ENCODE measurements at places on chromosomes 2 and 18.

GRCh38 chr2:226256709-226257376 is 542.8 kb downstream of the IRS1 start:
- no peak for DNase-seq

DNA sequence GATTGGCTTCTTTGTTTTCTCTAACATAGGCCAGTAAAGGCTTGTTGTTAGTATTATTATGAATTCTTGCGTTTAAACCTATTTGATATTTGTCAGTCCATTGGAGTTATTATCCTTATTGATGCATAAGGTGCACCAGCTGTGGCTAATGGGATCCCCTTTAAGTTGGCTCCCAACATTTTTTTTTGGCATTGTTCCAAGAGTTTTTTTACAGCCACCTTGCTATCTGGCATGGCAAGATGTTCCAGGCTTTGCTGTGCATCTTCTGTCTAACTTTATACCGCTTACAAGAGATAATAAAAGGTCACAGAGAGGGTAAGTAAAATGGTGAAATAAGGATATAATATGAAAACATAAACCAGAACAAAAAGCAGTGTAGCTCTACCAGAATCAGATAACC is 157.5 kb upstream of the TACR1 start:
- DNase-seq, result peak; percentile 61

- DNase-seq, result no peak
These were observed 338.4 kb downstream of the MBD2 start for GRCh38 chr18:53886058-53886457.

- no peak for DNase-seq
These were observed 61.9 kb upstream of the RIOK3 start for GRCh38 chr18:23391156-23391555.

GRCh38 chr2:45683292-45683691 is 31.8 kb downstream of the PRKCE start:
- no peak for DNase-seq

DNA sequence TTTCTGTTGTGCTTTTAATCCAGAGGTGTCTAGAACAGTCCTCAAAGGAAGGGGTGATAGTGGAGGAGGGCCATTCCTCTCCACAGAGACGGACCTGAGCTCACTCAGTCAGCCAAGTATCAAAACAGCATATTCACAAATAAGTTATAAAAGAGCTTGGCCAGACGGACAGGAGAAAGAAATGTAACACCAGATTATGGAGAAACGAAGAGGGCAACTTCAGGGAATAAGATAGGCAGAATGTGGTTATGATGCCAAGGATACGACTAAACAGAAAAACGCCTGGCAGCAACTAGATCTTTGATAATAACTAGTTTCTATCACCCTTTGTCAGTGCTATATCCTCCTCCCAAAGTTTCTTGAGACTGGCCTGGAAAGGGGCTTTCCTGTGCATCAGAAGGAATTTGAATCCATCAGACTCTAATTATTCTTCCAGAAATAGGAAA is 42.5 kb downstream of the MAP4K3 start:
- no peak for DNase-seq

DNA sequence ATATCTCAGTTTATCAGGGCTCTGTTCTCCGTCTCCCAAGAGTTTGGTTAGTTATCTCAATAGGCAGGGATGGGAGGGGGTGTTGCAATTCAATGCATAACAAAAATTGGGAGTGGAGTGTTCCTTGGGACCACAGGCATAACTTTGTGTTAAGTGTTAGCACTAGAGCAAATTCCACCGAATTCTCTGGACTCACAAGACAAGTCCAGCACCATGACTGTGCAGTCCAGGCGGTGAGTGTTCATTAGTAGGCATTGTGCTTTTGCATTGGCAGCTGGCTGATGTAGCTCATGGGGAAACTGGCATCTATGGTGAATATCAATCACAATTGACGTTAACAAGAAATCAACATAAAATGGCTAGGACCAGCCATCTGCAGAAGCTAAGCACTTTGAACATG is 79.0 kb upstream of the CABLES1 start:
- no peak for DNase-seq

DNA sequence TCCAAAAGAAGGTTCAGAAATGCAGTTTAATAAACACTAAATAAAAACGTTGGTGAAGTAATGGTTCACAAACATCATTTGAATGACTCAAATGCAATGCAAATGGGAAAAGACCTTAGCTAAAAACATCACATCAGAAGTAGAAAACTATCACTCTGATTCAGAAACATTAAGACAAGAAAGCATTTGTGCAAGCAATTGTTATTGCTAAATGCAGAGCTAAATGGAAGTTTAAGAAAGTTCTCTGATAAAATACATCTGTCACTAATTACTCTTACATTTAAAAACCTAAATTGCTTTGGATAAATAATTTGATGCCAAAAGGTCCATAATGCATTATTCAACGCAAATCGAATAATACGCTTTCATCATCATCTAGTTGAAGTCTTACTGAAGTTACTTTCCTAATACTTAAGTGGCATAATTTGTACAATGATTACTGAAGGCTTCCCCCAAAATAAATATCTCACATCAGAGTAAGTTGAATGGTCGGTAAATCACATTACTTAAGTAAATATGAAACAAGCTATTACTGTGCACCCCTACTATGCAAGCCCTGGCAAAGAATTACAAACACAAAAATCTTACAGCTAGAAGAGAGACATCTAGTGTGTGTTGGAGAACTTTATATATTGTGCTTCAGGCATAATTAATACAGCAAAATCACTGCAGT is 105.7 kb upstream of the KCTD1 start:
- DNase-seq, result no peak

DNA sequence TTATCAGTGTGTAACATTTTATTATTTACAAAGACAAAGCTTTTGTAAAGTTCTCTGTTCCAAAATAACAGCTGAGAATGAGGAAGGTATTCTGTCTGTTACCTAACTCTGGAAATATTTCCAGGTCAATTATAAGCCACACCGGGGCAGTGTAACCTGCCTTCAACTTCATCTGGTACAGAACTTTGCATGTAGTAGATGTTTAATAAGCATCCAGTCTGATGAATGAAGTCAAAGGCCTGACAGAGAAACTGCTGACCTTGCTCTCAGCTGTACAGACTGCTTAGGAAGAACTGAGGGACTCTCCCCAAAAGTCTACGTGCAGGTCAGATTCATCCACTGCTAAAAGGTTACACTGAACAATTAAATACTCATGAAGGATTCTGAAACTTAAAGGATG is 43.3 kb downstream of the WDFY1 start:
- no peak for DNase-seq

GRCh38 chr2:117763804-117764203 is 50.7 kb upstream of the DDX18 start:
- DNase-seq, result no peak
